ENCODE measurements at places on chromosomes 1 and 21.

GRCh38 chr1:6321205-6321604 lies 60.3 kb upstream of the GPR153 start:
- peak; percentile 46 for DNase-seq

DNA sequence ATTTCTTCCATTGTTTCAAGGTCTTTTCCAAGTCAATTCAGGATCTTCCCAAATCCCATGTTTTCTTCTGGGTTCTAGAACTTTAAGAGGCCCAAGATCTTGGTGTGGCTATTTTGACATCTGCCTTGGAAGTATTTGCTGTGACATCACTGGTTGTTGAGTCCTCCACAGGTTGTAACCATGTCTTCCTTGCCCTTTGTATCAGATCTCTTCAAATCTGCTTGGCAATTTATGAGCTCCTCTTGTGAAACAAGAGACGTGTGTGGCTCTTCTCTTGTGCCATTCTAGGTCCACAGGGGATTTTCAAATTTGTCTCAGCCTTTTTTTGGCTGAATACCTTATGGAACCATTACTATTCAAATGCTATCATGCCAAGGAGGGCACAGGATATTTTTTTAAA lies 60.3 kb upstream of the KCNK2 start:
- DNase-seq = no peak

DNA sequence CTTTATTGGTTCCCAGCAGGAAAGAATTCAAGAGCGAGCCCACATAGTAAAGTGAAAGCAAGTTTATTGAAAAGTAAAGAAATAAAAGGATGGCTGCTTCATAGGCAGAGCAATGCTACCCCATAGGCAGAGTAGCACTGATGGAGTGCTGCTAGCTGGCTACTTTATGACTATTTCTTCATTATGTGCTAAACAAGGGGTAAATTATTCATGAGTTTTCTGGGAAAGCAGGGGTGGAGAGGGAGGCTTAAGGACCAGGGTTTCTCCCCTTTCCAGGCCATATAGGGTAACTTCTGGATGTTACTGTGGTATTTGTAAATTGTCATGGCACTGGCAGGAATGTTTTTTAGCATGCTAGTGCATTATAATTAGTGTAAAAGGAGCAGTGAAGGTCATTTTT lies 1271.4 kb downstream of the KCNT2 start:
- DNase-seq = no peak

DNA sequence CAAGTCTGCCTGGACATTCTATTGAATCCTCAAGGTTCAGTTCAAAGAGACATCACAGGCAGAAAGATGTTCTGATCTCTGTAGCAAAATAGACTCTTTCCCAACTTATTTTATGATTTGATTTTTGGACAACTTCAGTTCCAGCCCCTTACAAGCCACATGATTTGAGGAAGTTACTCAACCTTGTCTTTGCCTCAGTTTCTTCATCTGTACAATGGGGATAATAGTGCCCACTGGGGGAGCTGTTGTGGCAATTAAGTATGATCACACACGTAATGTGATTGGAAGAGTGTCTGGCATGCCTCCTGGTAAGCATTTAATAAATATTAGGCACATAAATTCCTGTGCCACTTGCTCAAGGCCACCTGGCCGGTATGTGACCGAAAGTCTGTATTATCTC lies 130.6 kb downstream of the DAB1 start:
- DNase-seq = no peak

- DNase-seq = peak; percentile 31
Measured at GRCh38 chr1:213244664-213245091, 193.6 kb downstream of the RPS6KC1 start.

DNA sequence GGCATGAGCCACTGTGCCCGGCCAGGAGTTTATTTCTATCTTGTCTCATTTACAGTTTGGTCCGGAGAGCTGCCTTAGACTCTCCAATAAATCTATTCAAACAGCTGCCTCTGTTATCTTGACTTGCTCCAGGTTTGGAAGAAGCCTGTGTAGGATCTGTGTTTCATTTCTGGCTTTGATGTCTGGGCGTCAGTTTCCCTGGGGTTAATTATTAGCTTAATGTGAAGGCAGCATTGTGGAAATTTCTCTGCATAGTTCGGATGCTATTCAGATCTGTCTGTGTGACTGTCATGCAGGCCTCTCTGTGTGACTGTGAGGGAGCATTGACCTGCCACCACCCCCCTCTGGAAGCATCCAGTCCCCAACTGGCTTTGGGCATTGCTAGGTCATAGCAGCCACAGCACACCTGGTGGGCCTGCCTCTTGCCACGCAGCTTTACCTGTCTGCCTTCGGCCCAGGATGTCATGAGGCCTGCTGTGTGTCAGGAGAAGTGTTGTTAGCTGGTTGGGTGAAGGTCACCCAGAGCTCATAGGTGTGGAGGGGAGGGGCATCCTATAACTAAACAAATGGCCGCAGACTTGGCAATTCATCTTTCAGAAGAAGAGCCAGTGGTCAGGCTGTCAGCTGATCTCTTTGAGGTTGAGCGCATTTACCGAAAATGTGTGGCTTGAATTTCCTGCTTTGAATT lies 9.8 kb downstream of the IFNGR2 start:
- no peak for DNase-seq

GRCh38 chr1:242673652-242674051 lies 149.2 kb upstream of the PLD5 start:
- DNase-seq = no peak

DNA sequence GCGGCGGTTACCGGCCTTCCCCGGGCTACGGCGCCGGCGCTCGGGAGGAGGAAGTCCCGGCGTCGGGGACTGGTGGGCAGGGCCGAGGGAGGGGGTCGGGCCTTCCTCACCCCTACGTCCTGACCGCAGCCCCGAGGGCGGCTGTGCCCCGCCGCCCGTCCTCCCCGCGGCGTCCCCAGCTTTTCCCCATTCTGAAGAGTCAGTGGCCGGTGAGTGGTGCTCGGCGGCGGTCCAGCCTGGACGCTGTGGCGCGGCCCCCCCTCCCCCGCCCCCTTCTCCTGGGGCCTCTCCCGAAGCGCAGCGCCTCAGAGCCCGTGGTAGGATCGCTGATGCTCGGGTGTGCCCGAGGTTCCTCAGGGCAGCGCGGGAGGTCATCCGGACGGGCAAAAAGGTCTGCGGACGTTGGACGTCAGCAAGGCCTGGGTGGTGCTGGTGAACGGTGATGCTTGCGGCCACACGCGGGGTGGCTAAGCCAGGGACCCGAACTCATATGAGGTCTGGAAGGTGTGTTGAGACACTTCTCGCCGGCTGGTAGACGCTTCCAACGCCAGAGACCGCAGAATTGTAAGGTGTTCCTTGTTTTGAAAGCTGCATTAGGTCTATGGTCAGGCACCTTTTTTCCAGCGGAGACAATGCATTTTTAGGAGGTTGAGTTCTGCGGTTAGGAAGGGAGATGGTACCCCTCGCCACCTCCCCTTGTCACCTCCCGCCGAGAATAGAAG lies 725 bp downstream of the SLC25A33 start:
- DNase-seq = peak; percentile 59

DNA sequence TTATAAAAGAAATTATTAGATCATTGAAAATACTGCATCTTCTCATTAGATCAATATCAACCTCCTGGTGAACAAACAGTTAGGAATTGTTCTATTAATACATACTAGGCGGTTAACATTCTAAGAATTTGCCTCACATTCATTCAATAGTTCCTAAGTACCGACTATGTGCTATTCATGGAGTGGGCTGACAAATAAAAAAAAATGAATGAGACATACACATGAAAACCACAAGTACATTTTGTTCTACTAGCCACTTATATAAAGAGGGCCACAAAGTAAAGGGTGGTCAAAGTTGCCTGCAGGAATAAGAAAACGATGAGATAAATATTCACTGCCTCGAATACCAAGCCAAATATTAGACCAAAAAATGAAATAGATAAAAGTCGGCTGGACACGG lies 294.4 kb downstream of the SDCCAG8 start:
- DNase-seq = no peak

GRCh38 chr1:157005965-157006364 lies 39.6 kb downstream of the ARHGEF11 start:
- no peak for DNase-seq

DNA sequence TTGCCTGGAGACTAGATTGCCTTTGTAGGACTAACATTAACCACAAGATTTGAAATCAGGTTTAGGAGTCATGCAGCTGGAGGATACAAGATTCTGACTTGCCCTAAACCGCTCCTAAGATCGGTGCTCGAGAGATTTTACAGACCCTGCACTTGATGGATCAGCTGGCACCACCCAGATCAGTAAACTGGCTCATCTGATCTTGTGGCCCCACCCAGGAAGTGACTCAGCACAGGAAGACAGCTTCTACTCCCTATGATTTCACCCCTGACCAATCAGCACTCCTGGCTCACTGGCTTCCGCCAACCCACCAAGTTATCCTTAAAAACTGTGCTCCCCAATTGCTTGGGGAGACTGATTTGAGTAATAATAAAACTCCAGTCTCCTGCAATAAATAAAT lies 876 bp upstream of the CATSPERE start:
- peak; percentile 19 for DNase-seq

GRCh38 chr1:100396651-100397050 lies 44.3 kb downstream of the CDC14A start:
- peak; percentile 33 for DNase-seq

DNA sequence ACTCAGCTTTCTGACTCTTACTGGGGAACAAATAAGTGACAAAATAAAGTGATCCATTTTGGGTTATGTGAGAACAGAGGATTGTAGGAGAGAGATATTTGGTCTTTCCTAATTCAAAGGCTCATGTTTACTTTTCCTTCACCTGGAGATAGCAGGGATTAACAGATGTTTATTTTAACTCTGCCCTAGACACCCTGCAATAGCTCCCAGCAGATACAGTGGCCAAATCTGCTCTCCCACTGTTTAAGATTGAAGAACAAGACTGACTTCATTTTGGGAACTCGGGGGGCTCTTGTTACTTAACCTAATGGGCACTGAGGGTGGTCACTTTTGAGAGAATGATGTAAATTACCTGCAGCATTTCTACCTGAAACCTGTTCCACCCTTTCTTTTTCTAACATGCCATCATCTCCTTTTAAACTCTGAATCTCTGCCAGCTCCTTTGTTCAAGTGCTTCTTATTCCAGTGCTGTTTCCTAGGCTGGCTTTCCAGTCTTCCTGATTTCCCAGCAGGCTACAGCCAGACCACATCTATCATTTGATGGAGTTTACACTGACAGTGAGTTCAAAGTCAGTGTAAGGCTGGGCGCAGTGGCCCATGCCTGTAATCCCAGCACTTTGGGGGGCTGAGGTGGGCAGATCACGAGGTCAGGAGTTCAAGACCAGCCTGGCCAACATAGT lies 90.0 kb downstream of the SELENOF start:
- DNase-seq = no peak

GRCh38 chr1:183089025-183089639 lies 65.9 kb downstream of the LAMC1 start:
- no peak for DNase-seq

GRCh38 chr21:44920694-44921604 lies at the start of gene ITGB2:
Gene ITGB2, minus strand, starts transcription at chr21:44920899. Its CDS starts 10,117 bp downstream, at chr21:44910782.
- peak; percentile 83 for DNase-seq

GRCh38 chr1:56931211-56931610 lies 34.6 kb downstream of the C8B start:
- DNase-seq = no peak

GRCh38 chr1:6279613-6280383 lies 18.9 kb upstream of the GPR153 start:
- no peak for DNase-seq

- no peak for DNase-seq
Measured at GRCh38 chr1:151143057-151143435, 3.4 kb downstream of the SEMA6C start.

DNA sequence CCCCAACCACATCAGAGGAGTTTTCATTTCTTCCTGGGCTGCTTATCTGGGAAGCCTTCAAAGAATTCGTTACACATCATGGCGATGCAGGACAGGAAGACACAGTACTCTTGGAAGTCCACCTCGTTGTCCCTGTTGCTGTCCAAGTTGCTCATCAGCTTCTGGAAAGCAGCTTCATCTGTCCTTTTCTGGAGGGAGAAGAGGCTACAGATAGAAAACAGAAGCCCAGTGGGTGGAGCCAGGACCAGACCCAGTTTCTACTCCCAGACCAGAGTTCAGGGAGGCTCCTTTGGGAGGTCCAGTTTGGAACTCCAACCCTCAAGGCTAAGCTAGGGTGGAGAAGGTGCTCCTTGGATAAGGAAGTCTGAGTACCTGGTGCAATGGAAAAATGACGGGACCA lies 1.9 kb downstream of the S100A4 start:
- no peak for DNase-seq

- DNase-seq = peak; percentile 3
Measured at GRCh38 chr1:197519741-197520334, 251.8 kb downstream of the CRB1 start.

- DNase-seq = no peak
Measured at GRCh38 chr1:232499188-232499587, 130.7 kb downstream of the SIPA1L2 start.

- DNase-seq = no peak
Measured at GRCh38 chr1:37464443-37464842, 9.9 kb upstream of the ZC3H12A start.

GRCh38 chr1:160112357-160112756 lies 3.2 kb upstream of the ATP1A2 start:
- no peak for DNase-seq

GRCh38 chr1:23801876-23802275 lies 1.3 kb upstream of the GALE start:
- DNase-seq = no peak

GRCh38 chr1:91325456-91325855 lies 79.2 kb downstream of the HFM1 start:
- DNase-seq = no peak

- peak; percentile 60 for DNase-seq
Measured at GRCh38 chr1:59061876-59062275, 235.0 kb upstream of the FGGY start.

DNA sequence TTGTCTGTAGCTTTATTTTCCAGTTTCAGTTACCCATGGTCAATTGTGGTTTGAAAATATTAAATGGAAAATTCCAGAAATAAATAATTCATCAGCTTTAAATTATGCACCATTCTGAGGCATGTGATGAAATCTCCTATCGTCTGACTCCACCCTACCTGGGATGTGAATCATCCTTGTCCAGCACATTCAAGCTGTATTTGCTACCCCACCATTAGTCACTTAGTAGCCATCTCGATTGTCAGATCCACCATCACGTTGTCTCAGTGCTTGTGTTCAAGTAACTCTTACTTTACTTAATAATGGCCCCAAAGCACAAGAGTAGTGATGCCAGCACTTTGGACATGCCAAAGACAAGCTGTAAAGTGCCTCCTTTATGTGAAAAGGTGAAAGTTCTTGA lies 4.0 kb downstream of the STPG1 start:
- peak; percentile 27 for DNase-seq

GRCh38 chr1:54500107-54500431 lies 48.0 kb upstream of the ACOT11 start:
- DNase-seq = no peak

- DNase-seq = no peak
Measured at GRCh38 chr1:119101563-119101962, 38.9 kb downstream of the WARS2 start.

GRCh38 chr1:49408346-49408745 lies 615.4 kb downstream of the AGBL4 start:
- DNase-seq = no peak

- DNase-seq = no peak
Measured at GRCh38 chr1:44642255-44642654, 32.0 kb downstream of the TMEM53 start.

GRCh38 chr1:210597555-210598134 lies 268.9 kb downstream of the HHAT start:
- peak; percentile 66 for DNase-seq
